ENCODE measurements at places on chromosomes 3 and 15.

DNA sequence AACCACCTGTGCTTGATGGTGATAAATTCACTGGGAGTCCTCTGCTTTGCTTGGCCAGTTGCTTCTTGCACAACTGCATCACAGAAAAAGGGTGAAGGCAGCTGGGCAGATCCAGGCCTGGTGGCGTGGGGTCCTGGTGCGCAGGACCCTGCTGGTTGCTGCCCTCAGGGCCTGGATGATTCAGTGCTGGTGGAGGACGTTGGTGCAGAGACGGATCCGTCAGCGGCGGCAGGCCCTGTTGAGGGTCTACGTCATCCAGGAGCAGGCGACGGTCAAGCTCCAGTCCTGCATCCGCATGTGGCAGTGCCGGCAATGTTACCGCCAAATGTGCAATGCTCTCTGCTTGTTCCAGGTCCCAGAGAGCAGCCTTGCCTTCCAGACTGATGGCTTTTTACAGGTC is 31.1 kb upstream of the IQCF2 start:
- no peak for DNase-seq

GRCh38 chr3:196357905-196358304 is 19.7 kb upstream of the TM4SF19 start:
- no peak for DNase-seq

DNA sequence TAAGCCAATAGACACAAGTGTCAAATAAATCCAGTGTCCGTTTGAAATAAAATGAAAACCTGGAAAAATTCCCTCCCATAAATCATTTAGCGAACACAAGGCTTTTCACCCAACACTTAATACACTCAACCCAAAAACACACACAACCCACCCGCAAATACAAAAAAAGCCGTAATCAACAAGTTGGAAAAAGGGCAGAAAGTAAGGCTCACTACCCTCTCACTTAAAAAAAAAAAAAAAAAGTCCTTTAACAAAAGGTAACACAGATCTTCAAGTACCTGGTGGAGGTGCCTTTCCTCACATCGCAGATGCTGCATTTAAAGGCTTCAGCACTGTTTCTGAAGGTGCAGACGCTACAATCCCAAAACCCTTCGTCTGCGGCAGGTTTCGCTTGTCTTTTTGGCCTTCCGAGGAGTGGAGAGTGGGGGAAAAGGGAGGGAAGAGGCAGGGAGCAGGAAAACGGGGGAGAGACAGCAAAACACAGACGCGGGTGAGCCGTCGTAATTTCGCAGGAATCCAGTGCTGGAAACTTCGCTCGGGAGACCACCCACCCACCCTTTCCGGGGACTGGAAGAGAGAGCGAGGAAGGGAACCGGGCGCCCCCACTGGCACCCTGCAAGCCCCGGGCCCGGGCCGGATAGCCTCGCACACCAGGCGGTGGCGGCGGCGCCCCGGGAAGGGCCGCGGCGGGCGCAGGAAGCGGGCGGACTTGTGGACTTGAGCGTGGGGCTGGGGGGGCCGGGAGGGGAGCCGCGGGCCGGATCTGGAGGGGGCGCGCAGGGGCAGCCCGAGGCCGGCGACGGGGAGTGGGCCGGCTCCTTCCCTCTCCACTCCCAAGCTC is 401.8 kb downstream of the SHQ1 start:
- peak; percentile 33 for DNase-seq

GRCh38 chr3:35760146-35760545 is 120.8 kb downstream of the ARPP21 start:
- DNase-seq = no peak

DNA sequence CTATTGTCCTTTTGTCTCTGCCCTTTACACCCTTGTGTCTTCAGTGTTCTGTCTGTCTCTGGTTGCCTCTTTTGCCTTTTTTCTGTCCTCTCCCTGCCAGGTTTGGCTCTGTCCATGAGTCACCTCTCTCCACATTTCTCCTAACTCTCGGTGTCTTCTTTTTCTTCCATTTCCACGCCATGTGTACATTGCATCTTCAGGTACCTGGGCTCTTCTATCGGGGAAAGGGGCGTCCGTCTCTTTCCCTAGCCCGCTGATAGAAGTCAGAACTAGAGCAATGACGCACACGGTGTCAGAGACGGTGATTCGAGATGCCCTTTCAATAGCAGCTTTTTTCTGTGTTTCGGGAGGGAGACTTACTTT is 641 bp downstream of the OPA1 start:
- peak; percentile 13 for DNase-seq

GRCh38 chr3:170428095-170428494 is 9.4 kb downstream of the CLDN11 start:
- DNase-seq = no peak

- DNase-seq = no peak
Measured at GRCh38 chr15:58247855-58248842, 110.0 kb downstream of the AQP9 start.

DNA sequence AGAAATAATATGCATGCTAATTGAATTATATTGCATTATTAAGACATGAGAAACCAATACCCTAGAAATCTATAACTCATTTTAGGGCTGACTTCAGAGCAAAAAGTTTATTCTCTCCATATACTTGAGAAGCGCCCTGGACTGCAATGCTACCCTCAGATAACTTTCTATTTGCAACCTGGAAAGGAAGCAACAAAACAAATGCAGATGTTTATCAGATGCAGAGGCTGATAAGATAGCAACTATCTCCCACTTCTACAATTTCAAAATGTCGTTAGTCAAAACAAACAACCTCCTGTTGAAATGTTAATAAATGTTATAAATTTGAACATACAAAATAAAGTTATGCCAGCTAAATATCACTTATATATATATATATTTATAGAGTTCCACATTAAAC is 34.8 kb downstream of the HES1 start:
- no peak for DNase-seq

GRCh38 chr3:141477224-141477623 is 9.6 kb upstream of the RASA2 start:
- peak; percentile 58 for DNase-seq

DNA sequence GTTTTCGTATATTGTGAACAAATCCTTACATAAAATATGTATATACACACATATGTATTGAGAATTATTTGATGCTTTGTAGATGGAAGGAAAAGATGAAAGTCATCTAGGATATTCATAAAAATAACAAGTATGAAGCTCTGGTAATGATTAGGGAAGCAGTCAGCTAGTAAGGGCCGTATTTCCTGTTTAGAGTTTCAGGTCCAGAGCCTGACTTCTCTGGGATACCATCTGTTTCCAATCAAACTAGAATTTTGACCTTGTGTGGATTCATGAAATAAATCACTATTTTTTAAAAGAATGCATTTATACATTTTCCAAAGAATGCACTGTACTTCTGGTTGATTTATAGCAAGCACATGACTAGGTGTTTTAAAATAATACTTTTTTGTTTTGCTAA is 156.1 kb upstream of the CGNL1 start:
- peak; percentile 95 for DNase-seq

DNA sequence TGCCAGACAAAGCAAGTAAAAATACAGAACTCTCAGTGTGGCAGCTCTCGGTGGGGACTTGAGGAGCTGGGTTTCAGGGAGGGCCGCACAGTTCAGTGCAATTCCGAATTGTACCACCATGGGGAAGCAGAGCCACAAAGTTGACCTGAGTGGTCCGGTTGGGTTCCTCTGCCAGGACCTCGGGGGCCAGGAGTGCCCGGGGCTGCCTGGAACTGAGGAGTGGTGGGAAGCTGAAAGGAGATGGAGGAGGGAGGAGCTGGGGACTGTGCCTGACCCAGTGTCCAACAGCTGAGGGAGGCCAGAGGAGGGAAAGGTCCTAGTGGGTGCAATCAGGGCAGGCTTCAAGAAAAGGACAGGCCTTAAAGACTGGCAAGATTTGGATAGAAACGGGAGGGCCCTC is 32.2 kb upstream of the TRH start:
- peak; percentile 42 for DNase-seq

- no peak for DNase-seq
Measured at GRCh38 chr3:133928136-133928893, 32.6 kb upstream of the RAB6B start.

Data from fibroblast of skin of abdomen (primary cell).